Left colon (tissue), 2 donors: ENCODE measurements at places on chromosomes 13 and 19. TPM values are rescaled to one million over a fixed set of nuclear protein-coding genes. Genes with fewer than 3 reads are reported as not detected.

The OR10H1 gene
- total RNA-seq = 0.09 TPM

The PRODH2 gene
- total RNA-seq = not detected

The BEST2 gene
- total RNA-seq = 139 TPM

The PODNL1 gene
- 5.3 TPM for total RNA-seq

The CFD gene
- total RNA-seq = 136 TPM

The ZNF8 gene
- 3.5 TPM for total RNA-seq

The ACP7 gene
- not detected for total RNA-seq

The TMEM255B gene
- 1.9 TPM for total RNA-seq

The MEF2B gene
- total RNA-seq = 1.4 TPM

The LILRB2 gene
- total RNA-seq = 0.98 TPM

The NOVA2 gene
- total RNA-seq = 0.79 TPM

The GJB6 gene
- total RNA-seq = not detected

The NKPD1 gene
- 0.08 TPM for total RNA-seq

The ADAMTSL5 gene
- total RNA-seq = 5.4 TPM

The C5AR2 gene
- 2.3 TPM for total RNA-seq

The ANKRD10 gene
- total RNA-seq = 116 TPM

The KCNN4 gene
- total RNA-seq = 21.2 TPM

The TMEM190 gene
- not detected for total RNA-seq

The GRK1 gene
- 0.09 TPM for total RNA-seq
